ENCODE measurements at places on chromosomes 11 and 22.

DNA sequence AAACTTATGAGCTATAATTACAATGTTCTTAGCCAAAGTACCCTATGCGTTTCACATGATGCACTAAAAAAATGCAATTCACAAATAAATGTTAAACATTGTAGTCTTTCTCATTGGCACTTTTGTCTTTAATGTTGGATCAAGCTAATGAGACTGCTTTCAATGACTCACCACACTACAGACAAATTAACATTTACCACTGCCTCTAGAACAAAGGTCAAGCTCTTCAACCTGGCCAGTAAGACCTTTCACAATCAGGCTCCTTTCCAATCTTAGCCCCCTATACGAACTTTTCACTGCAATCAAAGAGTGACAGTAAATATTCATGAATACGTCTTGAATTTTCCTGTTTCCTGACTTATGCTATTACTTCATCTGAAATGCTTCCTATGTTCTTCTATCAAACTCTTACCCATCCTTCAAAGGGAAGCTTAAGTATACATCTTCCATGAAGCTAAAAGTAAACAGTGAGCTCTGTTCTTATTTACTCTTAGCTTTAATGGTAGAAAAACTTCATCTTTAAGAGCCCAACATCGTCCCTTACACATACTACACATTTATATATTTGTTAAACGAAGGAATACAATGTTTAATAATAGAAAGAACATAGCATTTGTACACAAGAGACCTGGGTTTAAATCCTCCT lies 326.6 kb upstream of the PITPNB start:
- no peak for DNase-seq

DNA sequence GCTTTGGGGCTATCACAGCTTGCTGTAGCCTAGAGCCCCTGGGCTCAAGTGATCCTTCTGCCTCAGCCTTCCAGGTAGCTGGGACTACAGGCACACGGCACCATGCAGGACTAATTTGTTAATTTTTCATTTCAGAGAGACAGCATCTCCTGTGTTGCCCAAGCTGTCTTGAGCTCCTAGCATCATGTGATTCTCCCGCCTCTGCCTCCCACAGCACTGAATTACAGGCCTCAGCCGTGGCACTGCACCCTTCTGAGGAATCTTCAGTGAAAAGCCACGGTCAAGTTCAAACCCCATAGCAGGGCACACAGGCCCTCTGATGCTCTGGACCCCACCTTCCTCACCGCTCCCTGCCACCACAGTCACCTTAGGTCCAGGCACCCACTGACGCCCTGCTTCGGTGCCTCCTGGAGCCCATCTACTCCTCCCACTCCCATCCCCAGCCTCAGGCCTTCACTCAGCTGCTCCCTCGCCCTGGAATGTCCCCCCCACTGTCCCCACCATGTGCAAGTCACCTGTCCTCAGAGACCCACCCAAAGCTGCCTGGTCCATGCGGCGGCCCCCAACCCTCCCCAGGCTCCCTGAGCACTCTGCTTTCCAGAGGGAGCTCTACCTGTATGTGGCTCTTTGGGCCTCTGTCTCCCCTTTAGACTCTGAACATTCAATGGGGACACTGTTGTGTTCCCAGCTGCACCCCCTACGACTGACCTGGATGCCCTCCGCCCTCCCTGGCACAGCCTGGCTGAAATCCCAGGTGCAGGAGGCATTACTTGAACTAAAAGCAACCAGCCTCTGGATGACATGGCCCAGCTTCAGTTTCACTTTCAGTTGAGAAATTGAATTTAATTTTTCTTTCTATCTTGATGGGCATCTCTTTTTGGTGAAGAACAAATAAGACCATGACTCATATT lies 1.6 kb downstream of the APOL2 start:
- no peak for DNase-seq

DNA sequence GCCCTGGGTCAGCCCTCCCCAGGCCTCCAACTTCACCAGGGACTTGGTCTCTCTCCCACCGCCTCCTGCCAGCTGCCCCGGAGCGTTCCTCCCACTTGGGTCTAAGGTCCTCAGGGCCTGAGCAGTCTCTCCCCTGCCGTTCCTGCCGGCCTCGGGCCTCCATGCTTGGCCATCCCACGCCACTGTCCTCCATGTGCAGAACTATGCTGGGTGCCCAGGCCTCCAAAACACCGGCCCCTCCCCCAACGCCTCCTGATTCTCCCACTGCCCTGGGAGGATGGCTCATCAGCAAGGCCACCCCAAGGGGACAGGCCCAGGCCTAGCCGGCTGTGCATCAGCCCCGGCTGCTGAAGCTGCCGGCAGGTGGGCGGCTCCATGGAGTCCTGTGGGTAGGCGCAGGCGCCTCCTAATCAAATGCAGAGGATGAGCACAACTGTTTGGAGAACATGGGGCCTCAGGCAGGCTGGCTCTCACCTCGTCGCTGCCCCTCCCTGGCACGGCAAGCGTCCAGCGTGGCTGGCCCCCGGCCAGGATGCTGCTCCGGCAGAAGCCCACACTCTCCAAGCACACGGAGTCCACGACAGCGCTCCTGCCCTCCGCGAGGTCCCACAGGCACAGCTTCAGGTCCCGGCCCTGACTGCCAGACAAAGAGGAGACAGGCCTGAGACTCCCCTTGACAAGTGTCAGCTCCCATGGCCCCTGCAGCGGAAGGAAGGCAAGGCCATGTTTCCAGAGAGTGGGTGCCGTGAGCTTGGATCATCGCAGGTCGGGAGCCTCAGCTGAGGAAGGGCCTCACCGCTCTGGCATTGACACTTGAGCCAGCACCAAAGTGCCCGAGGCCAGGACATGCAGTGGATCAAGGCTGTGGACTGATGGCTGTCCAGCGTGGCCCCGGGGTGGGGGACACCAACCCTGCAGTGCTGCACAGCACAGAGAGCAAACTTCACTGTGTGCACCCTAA lies 42.6 kb downstream of the GNB1L start:
- no peak for DNase-seq

DNA sequence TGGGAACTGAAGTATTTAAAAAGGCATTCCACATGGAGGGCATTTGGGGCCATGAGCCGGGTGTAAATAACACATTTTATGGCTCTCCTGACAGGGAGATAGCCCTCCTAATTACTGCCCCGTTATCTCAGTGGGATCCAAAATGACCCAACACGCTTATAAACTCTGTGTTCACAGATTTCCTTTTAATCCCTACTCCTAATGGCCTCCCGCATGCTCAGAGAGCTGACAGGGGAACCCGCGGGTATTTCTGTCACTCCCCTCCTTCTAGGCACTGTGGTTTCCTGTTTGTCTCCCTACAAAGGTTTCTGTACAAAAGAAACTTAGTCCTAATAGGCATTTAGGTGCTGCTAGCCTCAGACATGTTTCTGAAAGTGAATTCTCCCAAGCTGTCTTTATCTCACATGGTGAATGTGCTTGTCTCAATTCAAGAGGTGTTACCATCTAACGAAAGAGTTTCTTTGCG lies 202.8 kb upstream of the SEZ6L start:
- DNase-seq: no peak

GRCh38 chr11:121253951-121254350 lies 38.6 kb upstream of the SC5D start:
- no peak for DNase-seq

- DNase-seq: no peak
These were observed 12.2 kb downstream of the TMPRSS13 start for GRCh38 chr11:117916956-117917355.

DNA sequence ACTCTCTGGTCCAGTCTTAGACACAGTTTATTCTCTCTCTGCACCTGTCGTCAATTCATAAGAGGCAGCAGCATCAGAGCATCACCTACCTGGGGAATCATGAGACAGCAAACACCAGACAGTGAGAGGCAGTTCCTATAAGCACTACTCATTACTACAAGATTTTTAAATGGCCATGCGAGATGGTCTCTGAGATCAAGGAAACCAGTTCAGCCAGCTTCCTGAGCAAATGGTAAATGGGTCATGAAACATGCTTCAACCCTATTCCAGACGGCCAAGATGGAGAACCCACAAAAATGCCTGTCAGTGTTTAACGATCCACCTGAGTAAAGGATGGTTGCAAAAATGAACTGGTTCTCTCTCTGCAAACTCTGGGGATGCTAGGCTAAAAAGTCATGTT lies 52.9 kb downstream of the SYTL2 start:
- DNase-seq: no peak

DNA sequence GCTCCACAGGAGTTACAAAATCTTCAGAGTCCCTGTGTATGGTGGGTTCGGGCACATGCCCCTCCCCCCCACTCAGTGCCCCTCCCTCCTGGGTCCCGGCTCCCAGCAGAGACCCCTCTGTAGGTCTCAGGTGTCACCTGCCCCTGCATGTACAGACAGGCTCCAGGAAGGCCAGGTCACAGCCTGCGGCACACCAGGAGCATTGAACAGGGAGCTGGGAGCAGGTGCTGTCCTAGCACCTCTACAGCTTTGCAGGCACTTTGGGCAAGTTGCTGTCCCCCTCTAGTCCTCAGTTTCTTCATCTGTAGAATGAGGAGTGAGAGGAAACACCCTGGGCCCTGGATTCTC lies 80.1 kb upstream of the RTL6 start:
- DNase-seq: no peak

GRCh38 chr11:114061681-114062049 lies 2.2 kb downstream of the ZBTB16 start:
- DNase-seq: no peak

DNA sequence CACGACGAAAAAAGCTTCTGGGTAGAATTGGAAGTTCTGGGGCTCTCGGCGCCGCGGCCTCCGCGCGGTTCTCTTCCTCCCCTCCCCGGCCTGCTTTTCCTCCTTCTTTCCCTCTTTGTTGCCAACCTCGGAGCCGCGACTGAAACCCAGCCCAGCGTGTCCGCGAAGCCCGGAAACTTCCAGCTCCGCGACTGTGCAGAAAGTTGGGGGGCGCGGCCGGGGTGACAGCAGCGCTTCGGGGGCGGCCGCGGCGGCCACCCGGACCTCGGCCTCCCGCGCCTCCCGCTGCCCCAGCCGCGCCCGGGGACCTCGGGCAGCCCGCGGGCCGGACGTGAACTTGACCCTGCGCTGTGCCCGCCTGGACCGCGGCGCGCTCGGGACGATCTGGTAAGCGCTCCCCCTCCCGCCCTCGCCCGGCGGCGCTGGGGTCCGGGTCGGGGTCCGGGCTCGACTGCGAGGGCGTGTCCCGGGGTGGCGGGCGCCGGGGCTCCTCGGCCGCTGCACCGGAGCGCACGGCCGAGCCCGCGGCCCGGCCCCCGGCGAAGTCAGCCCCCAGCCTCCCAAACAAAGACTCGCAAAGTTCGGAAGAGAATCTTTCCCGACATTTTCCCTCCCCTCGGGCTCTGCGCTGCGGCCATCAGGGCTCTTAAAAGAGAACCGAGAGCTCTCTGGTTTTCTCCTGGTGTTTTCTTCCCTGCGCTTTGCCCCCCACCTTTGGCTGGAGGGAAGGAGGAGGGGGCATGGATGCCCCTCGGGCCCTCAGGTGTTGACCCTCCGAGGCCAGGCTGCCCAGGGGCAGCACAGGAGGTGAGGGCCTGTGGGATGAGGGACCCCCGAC lies 67.9 kb upstream of the WNT7B start:
- DNase-seq: no peak

GRCh38 chr11:18522388-18522787 lies 4.4 kb downstream of the TSG101 start:
- DNase-seq: peak; percentile 15

Data from KBM-7 (cell line).